ENCODE measurements at places on chromosomes 11 and 22.

DNA sequence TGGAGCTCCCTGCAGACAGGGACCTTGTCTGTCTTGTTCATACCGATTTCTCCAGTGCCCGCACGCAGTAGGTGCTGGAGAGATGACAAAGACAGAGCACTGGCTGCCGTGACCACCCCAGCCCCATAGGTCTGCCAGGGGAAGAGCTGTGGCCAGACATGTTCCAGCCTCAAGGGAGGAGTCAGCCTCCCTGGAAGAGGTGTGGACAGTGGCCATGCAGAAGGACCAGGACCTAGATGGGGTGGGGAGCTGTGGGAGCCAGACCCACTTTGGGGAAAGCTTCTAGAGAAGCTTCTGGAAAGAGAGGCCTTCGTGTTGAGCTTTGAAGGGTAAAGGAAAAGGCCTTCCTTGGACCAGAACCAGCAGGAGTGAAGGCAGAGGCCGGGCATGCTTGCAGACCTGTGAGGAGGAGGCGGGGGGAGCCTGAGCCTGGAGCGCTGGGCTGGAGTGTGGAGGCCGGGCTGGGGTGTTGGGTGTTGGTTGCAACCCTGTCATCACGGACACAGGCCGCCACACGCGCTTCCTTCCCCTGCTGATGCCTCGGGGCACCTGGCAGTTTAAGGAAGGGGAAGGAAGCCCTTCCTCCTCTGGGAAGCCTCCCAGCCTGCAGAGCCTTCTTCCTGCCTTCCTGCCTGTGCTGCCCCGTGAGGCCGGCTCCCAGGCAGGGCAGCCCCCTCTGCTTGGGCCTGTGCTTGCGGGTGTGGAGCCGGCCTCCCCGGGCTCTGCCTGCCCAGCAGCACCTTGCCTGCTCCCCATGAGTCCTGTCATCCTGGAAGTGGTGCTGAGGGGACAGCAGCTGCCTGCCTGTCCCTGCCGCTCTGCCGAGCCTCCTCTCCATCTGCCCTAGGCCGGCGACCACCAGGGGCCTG, 12.3 kb downstream of the RELT start:
- no peak for DNase-seq

- DNase-seq: peak; percentile 90
Measured at GRCh38 chr22:42169055-42169469, 38.5 kb upstream of the CYP2D6 start.

GRCh38 chr11:34178209-34178821, 72.9 kb downstream of the NAT10 start:
- no peak for DNase-seq

GRCh38 chr11:127193950-127194349, 193.4 kb upstream of the KIRREL3 start:
- DNase-seq: no peak

GRCh38 chr22:45210991-45211390, 29.7 kb downstream of the KIAA0930 start:
- no peak for DNase-seq

GRCh38 chr11:74989260-74989638, 516 bp downstream of the NEU3 start:
- DNase-seq: peak; percentile 19

GRCh38 chr11:88104408-88104807, 70.8 kb downstream of the RAB38 start:
- no peak for DNase-seq

GRCh38 chr22:22756109-22756508, 111.7 kb downstream of the GGTLC2 start:
- no peak for DNase-seq

- no peak for DNase-seq
Measured at GRCh38 chr11:11980200-11980599, 28.2 kb downstream of the DKK3 start.

- DNase-seq: no peak
Measured at GRCh38 chr22:43948836-43949406, 6.3 kb upstream of the SAMM50 start.

GRCh38 chr11:33829430-33830141, 55.3 kb upstream of the FBXO3 start:
- peak; percentile 88 for DNase-seq

- no peak for DNase-seq
Measured at GRCh38 chr11:70079691-70080090, 1.6 kb downstream of the ANO1 start.

All from GM20000 (cell line).